ENCODE measurements at places on chromosomes 4 and X.

- H3K27ac ChIP-seq, result no peak overlapping the region
- H3K4me3 ChIP-seq, result no peak overlapping the region
- peaks cover 2% of the 10 kb centered on the region for H3K4me1 ChIP-seq
- H3K36me3 ChIP-seq, result no peaks in the 10 kb centered on the region
These were observed 183.1 kb downstream of the HS6ST2 start for GRCh38 chrX:132775263-132775823.

GRCh38 chr4:48024522-48024921 lies 8.0 kb downstream of the NIPAL1 start:
- H3K27me3 ChIP-seq, result no peaks in the 10 kb centered on the region
- H3K4me3 ChIP-seq, result no peak overlapping the region
- no peak for DNase-seq
- H3K36me3 ChIP-seq, result no peaks in the 10 kb centered on the region

GRCh38 chr4:91436556-91436955 lies 867.2 kb upstream of the GRID2 start:
- no peak overlapping the region for H3K27ac ChIP-seq
- no peak overlapping the region for H3K4me3 ChIP-seq
- H3K36me3 ChIP-seq, result no peaks in the 10 kb centered on the region

- DNase-seq, result no peak
- no peaks in the 10 kb centered on the region for H3K27me3 ChIP-seq
- H3K4me3 ChIP-seq, result no peak overlapping the region
- H3K27ac ChIP-seq, result no peak overlapping the region
These were observed 44.8 kb upstream of the NSG1 start for GRCh38 chr4:4341861-4342650.

DNA sequence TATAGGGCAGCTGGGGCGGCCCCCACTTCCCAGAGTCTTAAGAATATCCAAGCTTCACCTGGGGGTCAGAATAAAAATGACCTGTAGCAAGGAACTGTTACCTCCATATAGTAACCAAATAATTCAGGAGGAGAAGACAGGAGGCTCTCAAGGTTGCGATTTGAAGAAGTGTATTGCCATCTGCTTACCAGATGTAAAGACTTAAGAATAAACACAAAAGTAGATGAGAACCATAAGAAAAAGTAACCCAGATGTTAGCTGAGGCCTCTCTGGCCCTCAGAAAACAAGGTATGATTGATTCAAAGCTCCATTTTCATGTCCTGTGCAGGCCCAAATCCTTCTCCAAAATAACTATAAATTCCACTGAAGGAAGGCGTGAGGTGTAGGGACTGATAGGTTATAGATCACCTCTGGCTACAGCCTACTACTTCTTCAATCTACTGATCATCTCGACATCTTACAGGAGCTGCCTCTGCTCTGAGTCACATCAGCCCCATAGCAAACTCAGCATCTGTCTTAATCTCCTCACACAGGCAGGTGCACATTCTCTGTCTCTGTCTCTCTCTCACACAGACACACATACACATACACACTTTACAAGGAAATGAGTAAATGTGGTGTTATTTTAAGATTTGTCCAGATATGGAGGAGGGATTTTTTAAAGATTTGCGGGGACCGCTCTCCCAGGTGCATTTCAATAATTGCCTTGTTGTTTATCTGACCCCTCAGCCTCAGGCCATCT lies 193.9 kb upstream of the EDNRA start:
- no peaks in the 10 kb centered on the region for H3K4me1 ChIP-seq
- no peak for DNase-seq
- no peaks in the 10 kb centered on the region for H3K36me3 ChIP-seq
- H3K27ac ChIP-seq, result no peak overlapping the region
- H3K27me3 ChIP-seq, result no peaks in the 10 kb centered on the region

- peaks cover 3% of the 10 kb centered on the region for H3K4me1 ChIP-seq
- no peak for DNase-seq
- H3K27ac ChIP-seq, result no peak overlapping the region
- no peaks in the 10 kb centered on the region for H3K36me3 ChIP-seq
- no peak overlapping the region for H3K4me3 ChIP-seq
- H3K27me3 ChIP-seq, result no peaks in the 10 kb centered on the region
These were observed 179.1 kb upstream of the ETNPPL start for GRCh38 chr4:108941904-108942430.

- no peak overlapping the region for H3K27ac ChIP-seq
- no peaks in the 10 kb centered on the region for H3K36me3 ChIP-seq
- no peaks in the 10 kb centered on the region for H3K27me3 ChIP-seq
- DNase-seq, result no peak
These were observed 15.4 kb upstream of the ANTXR2 start for GRCh38 chr4:80088471-80088870.

DNA sequence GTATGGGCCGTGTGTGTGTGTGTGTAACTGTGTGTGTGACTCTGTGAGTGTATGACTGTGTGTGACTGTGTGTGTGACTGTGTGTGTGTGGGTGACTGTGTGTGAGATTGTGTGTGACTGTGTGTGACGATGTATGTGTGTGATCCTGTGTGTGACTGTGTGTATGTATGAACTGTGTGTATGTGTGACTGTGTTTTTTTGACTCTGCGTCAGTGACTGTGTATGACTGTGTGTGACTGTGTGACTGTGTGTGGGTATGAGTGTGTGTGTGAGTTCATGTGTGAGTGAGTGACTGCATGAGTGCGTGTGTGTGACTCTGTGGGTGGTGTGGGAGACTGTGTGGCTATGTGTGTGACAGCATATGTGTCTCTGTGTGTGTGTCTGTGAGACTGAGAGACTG lies 81.8 kb downstream of the ZNF718 start:
- H3K36me3 ChIP-seq, result peaks cover 14% of the 10 kb centered on the region
- no peaks in the 10 kb centered on the region for H3K27me3 ChIP-seq
- H3K27ac ChIP-seq, result no peak overlapping the region
- H3K4me1 ChIP-seq, result no peaks in the 10 kb centered on the region

DNA sequence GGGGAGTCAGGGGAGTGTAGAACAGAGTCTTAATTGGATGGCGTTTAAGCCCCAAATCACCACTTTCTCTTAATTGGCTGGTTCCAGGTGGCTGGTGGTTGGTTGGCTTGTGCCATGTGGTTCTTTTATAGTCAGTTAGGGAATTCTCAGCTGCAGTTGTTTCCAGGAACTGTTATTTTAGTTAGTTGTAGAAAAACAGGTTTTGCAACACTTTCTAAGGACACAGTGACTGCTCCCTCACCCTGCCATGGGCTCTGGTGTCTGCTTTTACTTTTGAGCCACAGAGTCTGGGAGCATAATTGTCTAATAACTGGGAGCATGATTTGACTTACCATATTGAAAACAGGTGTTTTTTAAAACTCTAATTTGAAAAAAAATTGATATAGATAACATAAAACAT lies 75.8 kb upstream of the PCDH18 start:
- no peaks in the 10 kb centered on the region for H3K27me3 ChIP-seq
- H3K27ac ChIP-seq, result no peak overlapping the region
- no peaks in the 10 kb centered on the region for H3K4me1 ChIP-seq
- no peak for DNase-seq
- H3K4me3 ChIP-seq, result no peak overlapping the region
- no peaks in the 10 kb centered on the region for H3K36me3 ChIP-seq

DNA sequence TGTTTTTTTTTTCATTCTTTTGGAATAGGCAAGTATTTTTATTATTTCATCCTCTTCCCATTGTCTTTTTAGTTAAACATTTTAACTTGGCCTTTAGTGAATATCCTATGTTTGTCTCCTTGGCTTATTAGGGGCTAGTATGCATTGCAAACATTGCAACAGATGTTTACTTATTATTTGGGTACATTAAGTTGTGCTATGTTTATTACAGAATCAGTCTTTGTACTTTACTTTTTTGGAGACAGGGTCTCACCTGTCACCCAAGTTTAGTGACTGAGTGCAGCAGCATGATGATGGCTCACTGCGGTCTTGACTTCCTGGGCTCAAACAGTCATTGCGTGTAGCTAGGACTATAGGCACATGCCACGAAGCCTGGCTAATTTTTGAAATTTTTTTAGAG lies 51.1 kb upstream of the NUDT6 start:
- H3K27me3 ChIP-seq, result no peaks in the 10 kb centered on the region
- H3K27ac ChIP-seq, result no peak overlapping the region
- H3K4me3 ChIP-seq, result no peak overlapping the region
- H3K4me1 ChIP-seq, result no peaks in the 10 kb centered on the region
- no peak for DNase-seq
- peaks cover 14% of the 10 kb centered on the region for H3K36me3 ChIP-seq

All from spinal cord (tissue), 10 donors.